IPS-NIHi11 (cell line): ENCODE measurements at places on chromosomes 5 and 9.

GRCh38 chr5:20305463-20305862, 317.5 kb upstream of the CDH18 start:
- no peak for DNase-seq

- DNase-seq = no peak
Observed at GRCh38 chr5:159243385-159243784, 19.7 kb upstream of the UBLCP1 start.

DNA sequence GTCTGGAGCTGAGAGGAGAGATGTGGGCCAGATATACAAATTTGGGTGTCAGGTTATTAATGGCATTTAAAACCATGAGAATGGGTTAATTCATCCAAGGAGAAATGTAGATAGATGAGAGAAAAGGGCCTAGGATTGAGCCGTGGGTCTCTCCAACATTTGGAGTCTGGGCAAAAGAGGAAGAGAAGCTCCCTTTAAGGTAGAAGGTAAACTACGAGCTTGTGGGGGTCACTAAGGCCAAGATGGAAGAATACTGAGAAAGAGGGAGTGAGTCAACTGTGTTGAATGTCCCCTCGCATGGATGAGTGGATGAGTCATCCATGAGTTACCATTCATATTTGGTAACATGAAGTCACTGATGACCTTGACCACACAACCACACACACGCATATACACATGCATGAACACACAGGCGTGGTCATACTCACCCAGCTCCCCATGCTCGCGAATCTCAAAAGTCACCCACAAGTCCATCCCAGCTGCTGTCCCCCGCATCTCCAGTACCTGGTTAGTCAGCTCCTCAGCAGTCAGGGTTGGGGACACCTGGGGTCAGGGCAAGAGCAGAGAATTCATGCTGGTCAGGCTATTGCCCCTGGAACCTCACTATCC, 6.8 kb upstream of the FCHSD1 start:
- DNase-seq = no peak

- DNase-seq = no peak
Observed at GRCh38 chr9:85202596-85202995, 533.1 kb downstream of the NTRK2 start.

DNA sequence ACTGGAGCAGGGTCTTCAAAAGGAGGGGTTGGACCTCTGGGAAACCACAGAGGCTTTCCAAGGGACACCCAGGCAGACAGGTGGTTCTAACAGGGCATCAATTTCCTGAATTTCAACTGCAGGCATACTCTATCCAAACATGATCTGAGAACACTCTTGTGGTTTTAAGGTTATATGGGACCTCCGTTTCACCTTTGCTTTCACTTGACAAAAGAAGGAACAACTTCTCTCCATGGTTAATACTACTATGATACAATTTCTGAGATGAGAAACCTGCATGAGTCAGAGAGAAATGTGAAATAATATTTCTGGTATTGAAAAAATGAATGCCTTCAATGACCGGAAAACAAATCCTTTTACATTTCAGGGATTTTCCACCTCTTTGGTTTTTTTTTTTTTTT, 28.0 kb upstream of the ERAP1 start:
- DNase-seq = no peak

DNA sequence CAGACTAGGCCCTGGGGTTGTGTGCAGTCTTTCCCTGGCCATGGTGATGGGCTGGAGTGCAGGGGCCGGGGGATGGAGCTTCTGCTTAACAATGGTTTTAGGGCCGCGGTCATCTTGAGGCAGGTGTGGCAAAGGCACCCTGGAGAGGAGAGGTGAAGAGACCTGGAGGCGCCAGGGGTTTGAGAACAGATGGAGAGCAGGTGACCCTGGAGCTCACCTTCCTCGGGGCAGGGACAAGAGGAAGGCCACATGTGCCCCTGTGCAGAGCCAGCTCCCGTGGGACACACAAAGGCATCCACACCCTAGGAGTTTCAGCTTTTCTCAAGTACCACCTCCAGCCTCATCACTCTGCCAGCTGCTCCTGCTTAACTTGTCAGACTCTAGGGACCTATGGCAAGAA, 46.4 kb upstream of the SH3GL2 start:
- DNase-seq = no peak
